ENCODE measurements at places on chromosomes 5 and 9.

DNA sequence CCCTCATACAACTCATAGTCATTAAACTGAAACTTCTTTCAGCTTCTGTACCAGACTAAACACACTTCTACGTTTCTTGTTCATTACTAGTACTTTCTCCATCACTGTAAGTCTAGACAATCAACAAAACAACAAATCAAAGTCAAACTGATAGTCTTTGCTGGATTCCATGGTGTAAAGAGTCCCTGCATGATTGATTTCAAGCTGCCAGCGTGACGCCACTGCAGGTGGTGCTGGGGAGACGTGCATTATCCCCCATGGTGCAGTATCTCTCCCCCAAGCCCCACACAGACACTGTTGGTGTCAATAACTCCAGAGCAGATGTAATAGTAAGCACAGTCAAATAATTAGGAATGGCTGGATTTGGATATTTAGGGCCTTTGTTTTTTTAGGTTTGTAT lies 10.7 kb upstream of the SLC2A8 start:
- DNase-seq, result no peak

- DNase-seq, result no peak
These were observed 267.7 kb upstream of the RASA1 start for GRCh38 chr5:86999951-87000350.

- DNase-seq, result no peak
These were observed 761 bp upstream of the SHOC1 start for GRCh38 chr9:111795557-111795839.

- DNase-seq, result no peak
These were observed 1.7 kb downstream of the MBLAC2 start for GRCh38 chr5:90472783-90473395.

GRCh38 chr5:173311818-173312585 lies 16.2 kb downstream of the STC2 start:
- DNase-seq, result no peak

DNA sequence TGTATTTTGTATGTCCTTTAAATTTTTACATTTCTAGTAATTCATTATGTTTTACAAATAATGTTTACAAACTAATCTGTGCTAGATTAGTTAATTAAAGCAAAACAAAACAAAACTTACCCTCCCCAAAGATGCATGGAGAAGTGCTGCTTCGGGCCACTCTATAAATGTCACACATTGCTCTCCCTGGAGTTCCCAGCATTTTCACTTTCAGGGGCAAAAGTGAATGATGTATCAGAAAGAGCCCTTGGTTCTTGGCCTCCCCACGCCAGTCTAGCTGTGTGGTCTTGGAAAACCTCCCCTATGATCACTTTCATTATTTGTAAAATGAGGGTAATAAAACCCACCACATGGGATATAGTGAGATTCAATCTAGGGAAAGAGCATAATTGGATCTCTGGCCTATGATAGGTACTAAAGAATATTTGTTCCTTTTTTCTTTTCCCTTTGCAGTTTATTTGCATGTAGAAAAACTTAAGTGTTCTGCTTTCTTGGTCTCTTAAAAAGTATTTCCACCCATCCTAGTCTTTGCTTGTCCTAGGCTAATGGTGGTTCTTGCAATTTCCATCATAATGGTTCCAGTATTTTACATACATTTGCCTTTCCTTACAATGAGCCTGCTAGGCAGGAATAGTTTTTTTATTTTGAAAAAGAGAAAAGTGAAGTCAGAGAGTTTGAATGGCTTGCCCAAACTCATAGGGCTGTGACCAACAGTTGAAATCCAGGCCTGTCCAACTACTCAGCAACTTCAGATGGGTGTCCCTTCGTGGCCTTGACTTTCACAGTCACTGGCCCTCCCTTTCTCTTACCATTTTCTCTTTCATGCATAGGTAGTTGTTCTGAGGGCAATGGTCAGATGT lies 184.5 kb upstream of the KLF4 start:
- no peak for DNase-seq

- no peak for DNase-seq
These were observed 56.1 kb downstream of the WWC1 start for GRCh38 chr5:168347368-168348083.

DNA sequence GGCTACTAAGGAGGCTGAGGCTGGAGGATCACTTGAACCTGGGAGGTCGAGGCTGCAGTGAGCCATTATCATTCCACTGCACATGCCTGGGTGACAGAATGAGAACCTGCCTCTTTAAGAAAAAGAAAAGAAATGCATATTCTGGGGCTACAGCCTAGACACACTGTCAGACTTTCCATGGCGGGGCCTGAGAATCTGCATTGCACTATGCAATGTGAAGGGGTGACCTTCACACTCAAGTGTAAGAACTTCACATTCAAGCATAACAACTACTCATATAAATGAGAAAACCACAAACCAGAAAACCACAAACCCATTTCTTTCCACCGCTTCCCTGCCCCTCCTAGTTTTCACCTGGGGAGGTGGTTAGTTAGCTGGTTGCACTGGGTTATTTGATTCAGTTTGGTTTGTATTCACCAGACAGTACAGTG lies 18.0 kb upstream of the FBP2 start:
- DNase-seq, result no peak

GRCh38 chr5:153367466-153367865 lies 123.0 kb upstream of the GRIA1 start:
- DNase-seq, result no peak

DNA sequence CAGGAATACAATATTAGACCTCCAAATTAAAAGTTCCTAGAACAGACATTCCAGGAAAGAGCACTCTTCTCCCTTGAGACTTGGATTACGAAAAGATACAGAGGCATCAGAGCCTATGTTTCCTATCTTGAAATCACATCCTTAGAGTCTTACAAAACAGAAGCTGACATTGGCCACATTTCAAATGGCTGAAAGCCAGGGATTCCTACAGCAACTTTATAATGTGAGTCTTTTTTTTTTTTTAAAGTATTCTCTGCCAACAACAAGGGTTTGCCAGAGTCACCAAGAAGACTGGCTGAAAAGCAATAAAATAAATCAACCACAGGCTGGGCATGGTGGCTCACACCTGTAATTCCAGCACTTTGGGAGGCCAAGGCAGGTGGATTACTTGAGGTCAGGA lies 63.1 kb downstream of the TRPM6 start:
- no peak for DNase-seq

- DNase-seq, result no peak
These were observed 21.6 kb upstream of the EXOC3 start for GRCh38 chr5:421287-421880.

DNA sequence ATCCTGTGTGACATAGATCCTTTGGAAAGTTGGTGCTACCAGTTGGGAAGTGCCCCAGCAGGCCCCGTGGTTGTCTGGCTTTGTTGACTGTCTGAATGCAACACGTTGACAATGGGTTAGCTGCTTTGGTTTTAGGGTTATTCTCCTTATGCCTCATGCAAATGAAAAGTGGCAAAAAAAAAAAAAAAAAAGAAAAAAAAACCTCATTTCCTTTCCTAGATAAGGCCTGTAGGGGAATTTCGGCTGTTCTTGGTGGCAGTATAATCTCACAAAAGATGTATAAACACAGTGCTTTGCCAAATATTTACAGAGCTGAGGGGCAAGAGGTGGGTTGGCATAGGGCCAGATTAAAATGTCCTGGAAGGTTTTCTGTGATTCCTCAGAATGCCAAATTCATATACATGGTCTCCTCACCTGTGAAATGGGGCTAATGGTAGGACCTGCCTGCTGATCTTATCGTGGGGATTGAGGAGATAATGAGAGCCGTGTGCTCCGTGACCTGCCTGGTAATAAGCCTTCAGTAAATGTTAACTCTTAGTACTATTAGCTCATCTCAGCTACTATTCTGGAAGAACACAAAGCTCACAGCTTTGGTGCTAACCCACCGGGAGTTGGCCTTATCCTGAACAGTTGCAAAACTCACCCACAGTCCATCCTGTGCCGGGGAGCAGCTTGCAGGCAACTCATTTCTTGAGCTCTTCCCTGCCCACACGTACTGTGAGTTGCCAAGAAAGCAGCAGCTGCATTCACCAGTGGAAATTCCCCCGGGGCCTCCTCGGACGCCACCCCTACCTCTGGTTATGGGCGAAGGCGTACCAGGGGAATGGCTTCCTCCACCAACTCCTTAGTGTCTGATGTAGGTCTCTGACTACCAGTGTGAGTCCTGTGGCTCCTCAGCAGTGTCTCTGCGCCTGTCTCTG lies 220.3 kb downstream of the NR3C1 start:
- peak; percentile 39 for DNase-seq

DNA sequence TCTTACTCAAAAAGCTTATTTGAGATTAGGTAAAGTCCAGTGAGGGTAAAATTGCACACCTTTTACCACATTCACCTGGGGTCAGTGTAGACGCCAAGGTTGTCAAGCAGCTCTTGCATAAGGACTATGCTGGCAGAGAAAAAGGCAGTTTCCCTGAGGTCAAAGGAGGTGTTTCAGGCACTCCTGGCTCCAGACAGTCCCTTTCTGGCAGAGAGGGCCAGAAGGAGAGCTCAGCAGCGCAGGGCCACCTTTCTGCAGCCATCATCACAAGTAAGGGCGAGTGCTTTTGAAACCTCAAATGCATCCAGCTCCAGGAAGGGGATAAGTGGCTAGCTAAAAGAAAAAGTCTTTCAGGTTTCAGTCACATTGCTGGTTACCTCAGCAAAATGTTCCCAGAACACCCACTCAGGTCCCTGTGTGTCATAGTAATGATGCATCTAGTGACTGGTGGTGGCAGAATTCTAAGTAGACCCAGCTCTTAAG lies 16.7 kb upstream of the IL13 start:
- DNase-seq, result no peak

DNA sequence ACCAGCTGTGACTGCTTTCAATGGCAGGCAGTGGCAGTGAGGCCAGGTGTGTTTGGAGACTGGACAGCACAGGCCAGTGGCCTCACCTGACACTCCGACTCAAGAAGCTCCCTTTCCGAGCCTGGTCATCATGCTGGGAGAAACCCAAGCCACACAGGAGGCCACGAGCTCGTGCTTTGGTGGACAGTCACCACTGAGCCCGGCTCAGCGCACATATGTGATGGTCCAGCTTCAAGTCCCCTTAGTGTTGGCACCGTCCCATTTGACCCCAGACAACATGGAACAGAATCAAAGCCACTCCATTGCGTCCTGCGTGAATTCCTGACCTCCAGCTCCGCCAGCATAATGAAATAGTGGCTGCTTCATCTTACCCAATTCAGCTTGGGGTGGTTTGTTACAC lies 64.0 kb upstream of the PPP1R26 start:
- DNase-seq, result no peak

DNA sequence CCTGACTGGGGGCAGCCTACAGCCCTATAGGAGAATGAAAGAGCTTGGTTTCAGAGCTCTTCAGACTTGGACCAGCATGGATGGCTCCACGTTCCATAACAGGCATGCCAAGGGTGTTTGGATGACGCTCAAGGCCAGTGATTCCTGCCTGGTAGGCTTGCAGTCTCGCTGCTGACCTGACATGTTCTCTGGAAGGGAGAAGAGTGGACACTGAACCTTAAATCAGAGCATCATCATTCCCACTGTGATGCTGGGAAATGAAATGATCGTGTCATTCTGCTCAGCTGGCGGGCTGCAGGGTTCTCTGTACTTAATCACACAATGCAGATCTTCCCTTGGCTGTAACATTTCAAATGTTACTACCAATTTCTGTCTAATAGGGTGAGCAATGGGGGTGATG lies 57.0 kb downstream of the CFAP90 start:
- no peak for DNase-seq

GRCh38 chr5:31113101-31113500 lies 80.4 kb upstream of the CDH6 start:
- DNase-seq, result no peak

DNA sequence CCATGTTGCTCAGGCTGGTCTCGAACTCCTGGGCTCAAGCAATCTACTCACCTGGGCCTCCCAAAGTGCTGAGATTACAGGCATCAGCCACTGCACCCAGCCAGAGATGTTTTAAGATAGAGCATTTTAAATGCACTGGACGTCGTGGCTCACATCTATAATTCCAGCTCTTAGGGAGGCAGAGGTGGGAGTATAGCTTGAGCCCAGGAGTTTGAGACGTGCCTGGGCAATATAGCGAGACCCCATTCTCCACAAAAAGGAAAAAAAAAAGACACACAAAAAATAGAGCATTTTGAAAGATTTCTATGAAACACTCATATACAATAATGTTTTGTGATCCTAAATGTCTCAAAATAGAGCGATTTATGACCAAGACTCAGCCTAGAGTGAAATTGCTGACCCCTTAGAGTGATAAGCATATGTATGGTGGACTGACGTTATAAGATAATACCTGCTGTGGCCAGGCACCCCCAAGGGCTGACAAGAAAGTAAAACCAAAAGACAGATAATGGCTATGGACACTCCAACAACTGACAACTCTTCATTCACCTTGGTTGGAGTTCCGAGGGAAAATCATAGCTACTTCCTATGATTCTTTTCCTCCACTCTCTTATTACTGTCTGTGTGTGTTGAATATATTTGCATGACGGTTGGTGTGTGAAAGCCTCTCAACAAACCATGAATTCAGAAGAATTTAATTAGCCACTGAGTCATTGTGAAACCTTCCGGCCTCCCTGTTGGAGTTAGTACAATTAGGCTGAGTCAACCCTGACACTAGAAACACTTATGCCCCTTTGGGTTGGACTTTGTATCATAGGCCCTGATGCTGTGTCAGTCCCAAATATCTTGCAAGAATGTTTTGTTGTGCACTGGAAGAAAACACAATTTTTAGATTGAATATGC lies 526.5 kb upstream of the NUDT12 start:
- no peak for DNase-seq

GRCh38 chr5:80761966-80762365 lies 107.2 kb upstream of the DHFR start:
- no peak for DNase-seq

- DNase-seq, result no peak
These were observed 118.6 kb downstream of the BASP1 start for GRCh38 chr5:17336054-17336453.

DNA sequence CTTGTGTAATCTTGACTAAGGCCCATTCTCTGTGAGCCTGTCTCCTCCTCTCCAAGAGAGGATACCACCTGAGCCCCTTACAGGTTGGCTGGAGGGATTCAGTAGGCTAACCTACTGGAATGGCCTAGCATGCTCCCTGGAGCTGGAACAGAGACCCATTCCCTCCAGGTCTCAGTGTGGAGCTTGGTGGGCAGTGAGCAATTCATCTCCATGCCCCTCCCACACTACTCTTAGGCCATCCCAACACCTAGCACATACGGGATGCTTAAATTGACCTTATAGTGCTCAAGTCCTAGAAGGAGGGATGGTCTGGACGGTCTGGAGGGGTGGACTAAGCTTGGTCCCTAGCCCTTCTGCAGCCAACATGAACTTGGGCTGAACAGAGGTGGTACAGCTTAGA lies 75.6 kb downstream of the CRB2 start:
- DNase-seq, result no peak

DNA sequence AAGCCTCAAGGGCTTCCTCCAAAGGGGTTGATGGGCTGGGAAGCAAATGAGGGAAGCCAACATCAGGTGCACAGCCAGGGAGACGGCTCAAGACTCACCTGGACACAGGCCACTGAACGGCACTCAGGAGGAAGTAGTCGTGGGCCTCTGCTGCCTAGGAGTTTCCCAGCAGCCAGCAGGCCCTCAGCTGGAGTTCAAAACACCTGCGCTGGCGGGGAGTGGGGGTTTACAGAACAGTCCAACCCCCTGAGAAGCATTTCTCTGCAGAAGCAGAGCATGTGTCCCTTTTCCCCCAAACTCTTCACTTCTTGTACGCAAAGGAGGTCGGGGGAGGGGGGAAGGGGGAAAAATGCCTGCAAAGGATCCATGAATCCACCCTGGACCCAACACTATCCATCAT lies 2.3 kb downstream of the WHRN start:
- DNase-seq, result no peak

- DNase-seq, result no peak
These were observed 53.5 kb upstream of the CDKN2AIPNL start for GRCh38 chr5:134464988-134465815.
